ENCODE measurements at places on chromosomes 16 and 17.

GRCh38 chr17:77770331-77771105 lies 188.0 kb upstream of the TNRC6C start:
- no peak for DNase-seq

- no peak for DNase-seq
These were observed 21.7 kb downstream of the KRT23 start for GRCh38 chr17:40915721-40916256.

GRCh38 chr16:66451548-66451947 lies 24.5 kb downstream of the BEAN1 start:
- DNase-seq, result no peak

DNA sequence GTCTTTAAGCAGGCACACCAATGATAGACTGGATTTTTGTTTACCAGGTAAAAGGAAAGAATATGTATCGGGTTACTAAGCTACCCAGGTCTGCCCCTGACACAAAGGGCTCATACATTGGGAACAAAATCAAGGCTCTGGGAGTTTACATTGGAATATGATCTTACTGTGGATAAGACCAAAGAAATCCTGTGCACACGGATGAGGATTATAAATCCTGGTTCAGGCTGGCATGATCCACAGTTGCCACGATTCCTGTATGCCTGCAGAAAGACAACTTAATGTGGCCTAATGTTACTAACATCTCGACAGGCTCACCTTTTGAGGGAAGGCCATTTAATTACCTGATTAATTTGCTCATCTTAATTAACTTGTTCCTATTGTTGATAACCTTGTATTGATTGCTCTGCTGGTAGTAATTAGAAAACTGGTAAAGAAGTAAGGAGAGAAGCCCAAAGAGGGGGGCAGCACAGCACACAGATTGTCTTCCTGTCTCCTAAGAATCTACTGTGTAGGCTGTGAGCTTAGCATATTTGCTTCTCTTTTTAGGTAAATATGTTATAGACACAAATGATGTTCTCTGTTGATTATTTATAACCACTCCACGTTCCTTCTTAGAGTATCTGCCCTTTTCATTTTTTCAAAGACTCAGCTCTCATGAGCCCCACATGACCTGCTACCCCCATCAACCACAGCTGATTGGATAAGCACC lies 51.0 kb upstream of the TOX3 start:
- no peak for DNase-seq

- no peak for DNase-seq
These were observed 60.5 kb downstream of the MRC2 start for GRCh38 chr17:62687997-62688396.

GRCh38 chr17:47315451-47316266 lies 8.1 kb upstream of the EFCAB13 start:
- no peak for DNase-seq

DNA sequence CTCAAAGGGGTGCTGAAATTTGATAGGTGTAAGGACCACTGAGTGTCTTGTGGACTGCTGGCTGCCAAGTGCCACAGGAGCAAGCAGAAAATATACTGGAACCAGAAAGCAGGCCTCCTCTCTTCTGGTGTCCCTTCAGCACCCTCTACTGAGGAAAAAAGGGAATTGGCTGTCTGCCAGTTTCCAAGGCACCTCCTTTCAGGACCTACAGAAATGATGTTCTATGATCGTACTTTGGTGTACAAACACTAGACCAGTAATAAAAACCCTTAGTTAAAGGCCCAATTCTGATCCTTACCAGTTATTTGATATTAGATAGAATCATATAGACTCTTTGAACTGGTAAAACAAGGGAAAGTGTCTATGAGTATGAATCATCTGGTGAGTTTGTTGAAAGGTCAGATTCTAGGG lies 35.8 kb upstream of the BCAS3 start:
- no peak for DNase-seq
